ENCODE measurements at places on chromosomes 2 and 18.

- peak; percentile 84 for DNase-seq
These were observed 31.6 kb upstream of the PPP1R1C start for GRCh38 chr2:181953881-181954537.

- no peak for DNase-seq
These were observed 302.7 kb upstream of the TNP1 start for GRCh38 chr2:217162533-217162932.

GRCh38 chr18:56647951-56648893, 2.9 kb upstream of the WDR7 start:
- no peak for DNase-seq

GRCh38 chr2:19916385-19916950, 14.7 kb upstream of the TTC32 start:
- DNase-seq, result no peak

GRCh38 chr2:217114117-217114516, 254.3 kb upstream of the TNP1 start:
- no peak for DNase-seq

GRCh38 chr18:63591725-63592124, 4.6 kb downstream of the SERPINB13 start:
- DNase-seq, result no peak

- no peak for DNase-seq
These were observed 138.7 kb downstream of the WDR7 start for GRCh38 chr18:56789889-56790180.

GRCh38 chr18:48802543-48803290, 148.0 kb downstream of the SMAD7 start:
- no peak for DNase-seq

- DNase-seq, result no peak
These were observed 171.6 kb downstream of the PLCL1 start for GRCh38 chr2:197975931-197976519.

DNA sequence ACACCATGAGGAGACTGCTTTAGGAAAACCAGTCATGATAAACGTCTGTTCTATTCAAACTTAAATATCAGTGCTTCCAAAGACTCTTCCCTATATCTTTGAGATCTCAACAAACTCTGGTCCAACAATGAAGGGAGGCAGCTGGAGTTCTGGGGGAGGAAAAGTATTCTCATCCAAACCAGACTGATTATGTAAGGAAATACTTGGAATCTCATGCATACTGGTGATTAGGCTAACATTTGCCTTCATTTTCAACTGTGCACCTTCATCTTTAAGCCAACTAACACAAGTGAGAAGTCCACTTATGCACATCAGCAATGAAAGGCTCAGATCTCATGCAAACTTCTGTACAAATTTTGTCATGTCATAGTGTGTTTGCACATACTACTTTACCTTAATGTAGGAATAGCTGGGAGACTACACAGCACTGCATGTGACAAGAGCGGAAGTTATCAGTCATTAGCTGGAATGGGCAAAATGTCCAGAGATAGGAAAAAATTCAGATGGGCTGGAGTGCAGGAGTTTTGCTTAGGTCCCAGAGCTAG, 67.5 kb upstream of the STK17B start:
- DNase-seq, result no peak

DNA sequence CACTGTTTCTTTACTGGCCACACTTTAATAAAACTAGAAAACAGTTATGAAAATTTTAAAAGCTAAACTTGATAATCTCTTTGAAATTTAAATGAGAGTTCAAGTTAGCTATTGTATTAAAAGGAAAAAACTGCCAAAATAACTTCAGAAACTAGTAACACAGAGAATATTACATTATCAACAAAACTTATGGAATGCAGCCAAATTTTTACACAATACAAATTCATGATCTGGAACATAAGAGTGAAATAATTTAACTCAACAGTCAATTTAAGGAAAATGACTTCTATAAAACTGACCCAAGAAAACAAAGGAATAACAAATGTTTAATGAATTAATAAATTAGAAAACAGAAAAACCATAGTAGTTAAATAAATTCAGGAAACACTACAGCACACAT, 65.0 kb downstream of the TCF4 start:
- no peak for DNase-seq

- no peak for DNase-seq
These were observed 600.7 kb downstream of the IRS1 start for GRCh38 chr2:226198956-226199355.

DNA sequence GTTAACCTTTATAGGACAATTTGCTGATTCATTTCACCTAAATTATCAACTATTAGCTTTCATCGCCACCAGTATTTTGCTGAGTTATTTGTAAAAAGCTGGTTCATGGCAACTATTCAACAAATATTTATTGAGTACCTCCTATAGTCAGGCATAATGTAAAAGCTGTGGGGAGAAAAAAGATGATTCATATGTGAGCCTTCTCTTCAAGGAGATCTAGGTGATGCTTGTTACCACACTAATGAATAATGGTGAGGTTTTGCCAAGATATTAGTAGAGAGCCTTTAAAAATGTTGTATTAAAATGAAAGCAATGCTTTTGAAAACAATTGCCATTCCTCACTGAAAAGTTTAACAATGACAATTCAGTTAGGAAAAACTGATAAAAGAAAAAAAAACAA, 187.8 kb downstream of the ANKRD44 start:
- no peak for DNase-seq

DNA sequence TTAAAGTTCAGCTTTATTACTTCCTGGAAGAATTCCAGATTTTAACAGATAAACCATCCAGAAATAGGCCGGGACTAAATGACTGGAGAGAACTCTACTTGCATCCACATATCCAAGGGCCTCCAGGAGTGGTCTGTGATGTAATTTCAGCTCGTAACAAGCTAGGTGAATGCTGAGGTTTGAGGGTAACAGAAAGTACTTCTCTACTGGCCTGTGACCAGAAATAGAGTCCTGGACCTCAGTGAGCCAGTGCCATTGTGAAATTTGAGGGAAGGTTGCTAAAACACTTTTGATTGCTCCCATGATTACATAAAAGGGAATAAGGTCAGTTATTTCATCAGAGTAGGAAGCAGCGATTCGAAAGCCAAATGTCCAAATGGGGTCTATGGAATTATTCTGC, 158.1 kb downstream of the DOCK10 start:
- DNase-seq, result no peak

Measured in OCI-LY7 (cell line).